Activated CD4-positive, alpha-beta T cell treated with anti-CD3 and anti-CD28 coated beads for 36 hours (primary cell): ENCODE measurements at places on chromosomes 16 and 17. TPM values are rescaled to one million over a fixed set of nuclear protein-coding genes. Genes with fewer than 3 reads are reported as not detected.
A peak's percentile ranks its signal among the peaks of the same experiment; 100 is the strongest.

PRSS22 gene
- not detected for total RNA-seq

KCTD11 gene
- 5.0 TPM for total RNA-seq

B4GALNT2 gene
- total RNA-seq, result not detected

TRPV3 gene
- total RNA-seq, result 0.61 TPM

COTL1 gene
- 353 TPM for total RNA-seq

CLEC10A gene
- total RNA-seq, result not detected

CPHXL gene
- not detected for total RNA-seq

PGS1 gene
- 75.0 TPM for total RNA-seq

KRT40 gene
- not detected for total RNA-seq

SLC52A1 gene
- 0.16 TPM for total RNA-seq

KRT32 gene
- total RNA-seq, result not detected

GRCh38 chr17:30173649-30174048, 57.0 kb downstream of the NSRP1 start:
- no peak overlapping the region for H3K27ac ChIP-seq
- no peaks in the 10 kb centered on the region for H3K27me3 ChIP-seq
- peak; percentile 48 for DNase-seq
- peaks cover 33% of the 10 kb centered on the region for H3K36me3 ChIP-seq

DNA sequence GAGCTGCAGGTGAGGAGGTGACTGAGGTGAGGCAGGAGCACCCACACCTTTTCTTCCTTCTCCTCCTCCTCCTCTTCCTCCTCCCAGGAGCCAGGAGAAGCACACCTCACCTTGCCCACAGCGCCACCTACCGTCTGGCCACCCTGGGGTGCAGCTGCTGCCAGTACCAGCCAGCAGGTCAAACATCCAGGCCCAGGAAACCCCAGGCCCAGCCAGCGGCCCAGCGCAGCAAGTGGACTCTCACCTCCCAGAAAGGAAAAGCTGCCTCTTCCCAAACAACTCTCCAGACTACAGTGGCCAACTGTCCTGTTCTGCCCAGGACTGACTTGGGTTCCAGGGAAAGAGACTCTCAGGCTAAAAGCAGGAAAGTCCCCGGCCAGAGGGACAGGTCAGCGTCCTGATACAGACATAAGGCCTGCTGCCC, 22.7 kb downstream of the PEMT start:
- H3K36me3 ChIP-seq, result no peaks in the 10 kb centered on the region
- no peaks in the 10 kb centered on the region for H3K4me1 ChIP-seq
- no peak overlapping the region for H3K4me3 ChIP-seq
- DNase-seq, result peak; percentile 84

DNA sequence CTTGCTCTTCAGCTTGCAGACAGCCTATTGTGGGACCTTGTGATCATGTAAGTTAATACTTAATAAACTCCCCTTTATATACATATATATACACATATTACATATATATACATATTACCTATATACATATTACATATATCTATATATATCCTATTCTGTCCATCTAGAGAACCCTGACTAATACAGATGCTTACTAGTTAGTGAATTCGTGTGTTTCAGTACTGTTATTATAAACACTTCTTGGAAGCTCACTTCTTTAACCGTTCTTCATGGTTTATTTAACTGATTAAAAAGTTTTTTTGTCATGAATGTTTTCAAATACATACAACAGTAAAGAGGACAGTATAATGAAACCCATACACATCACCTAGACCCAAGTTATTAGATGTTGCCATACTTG, 12.6 kb downstream of the ORC6 start:
- peaks cover 6% of the 10 kb centered on the region for H3K36me3 ChIP-seq
- no peak overlapping the region for H3K4me3 ChIP-seq
- no peaks in the 10 kb centered on the region for H3K27me3 ChIP-seq
- H3K4me1 ChIP-seq, result no peaks in the 10 kb centered on the region
- no peak overlapping the region for H3K27ac ChIP-seq

- peak; percentile 17 for DNase-seq
- peaks cover 82% of the 10 kb centered on the region for H3K36me3 ChIP-seq
- peak overlapping the region; percentile 15 for H3K4me3 ChIP-seq
- H3K27ac ChIP-seq, result peak overlapping the region; percentile 64
These were observed 8.2 kb downstream of the TBX21 start for GRCh38 chr17:47741109-47741792.

- no peak overlapping the region for H3K27ac ChIP-seq
- H3K27me3 ChIP-seq, result peaks cover 18% of the 10 kb centered on the region
- no peaks in the 10 kb centered on the region for H3K36me3 ChIP-seq
These were observed 44.9 kb downstream of the SLC47A1 start for GRCh38 chr17:19578545-19578944.

GRCh38 chr16:31386157-31386984, 6.8 kb upstream of the ITGAD start:
- peaks cover 12% of the 10 kb centered on the region for H3K27me3 ChIP-seq
- no peaks in the 10 kb centered on the region for H3K36me3 ChIP-seq
- no peak overlapping the region for H3K4me3 ChIP-seq
- DNase-seq, result peak; percentile 50
- H3K4me1 ChIP-seq, result peaks cover 25% of the 10 kb centered on the region

DNA sequence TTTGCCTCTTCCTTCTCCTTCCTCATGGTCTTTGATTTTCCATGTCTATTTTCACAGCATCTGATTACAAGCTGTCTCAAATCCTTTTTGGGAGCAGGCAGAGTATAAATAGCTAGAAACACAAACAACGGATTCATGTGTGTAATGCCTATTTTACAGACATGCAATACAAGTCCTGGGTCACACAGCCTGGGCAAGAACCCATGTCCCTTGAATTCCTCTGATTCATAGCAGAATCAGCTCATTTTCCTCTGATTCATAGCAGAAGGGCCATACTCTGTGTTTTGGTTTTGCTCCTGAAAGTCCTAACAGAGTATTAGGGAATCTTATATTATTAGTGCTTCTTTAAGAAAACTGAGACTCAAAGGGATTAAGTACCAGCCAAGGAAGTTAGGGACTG, 71.3 kb downstream of the IRX5 start:
- H3K27ac ChIP-seq, result no peak overlapping the region
- no peak overlapping the region for H3K4me3 ChIP-seq
- H3K27me3 ChIP-seq, result peaks cover 10% of the 10 kb centered on the region
- H3K4me1 ChIP-seq, result no peaks in the 10 kb centered on the region

DNA sequence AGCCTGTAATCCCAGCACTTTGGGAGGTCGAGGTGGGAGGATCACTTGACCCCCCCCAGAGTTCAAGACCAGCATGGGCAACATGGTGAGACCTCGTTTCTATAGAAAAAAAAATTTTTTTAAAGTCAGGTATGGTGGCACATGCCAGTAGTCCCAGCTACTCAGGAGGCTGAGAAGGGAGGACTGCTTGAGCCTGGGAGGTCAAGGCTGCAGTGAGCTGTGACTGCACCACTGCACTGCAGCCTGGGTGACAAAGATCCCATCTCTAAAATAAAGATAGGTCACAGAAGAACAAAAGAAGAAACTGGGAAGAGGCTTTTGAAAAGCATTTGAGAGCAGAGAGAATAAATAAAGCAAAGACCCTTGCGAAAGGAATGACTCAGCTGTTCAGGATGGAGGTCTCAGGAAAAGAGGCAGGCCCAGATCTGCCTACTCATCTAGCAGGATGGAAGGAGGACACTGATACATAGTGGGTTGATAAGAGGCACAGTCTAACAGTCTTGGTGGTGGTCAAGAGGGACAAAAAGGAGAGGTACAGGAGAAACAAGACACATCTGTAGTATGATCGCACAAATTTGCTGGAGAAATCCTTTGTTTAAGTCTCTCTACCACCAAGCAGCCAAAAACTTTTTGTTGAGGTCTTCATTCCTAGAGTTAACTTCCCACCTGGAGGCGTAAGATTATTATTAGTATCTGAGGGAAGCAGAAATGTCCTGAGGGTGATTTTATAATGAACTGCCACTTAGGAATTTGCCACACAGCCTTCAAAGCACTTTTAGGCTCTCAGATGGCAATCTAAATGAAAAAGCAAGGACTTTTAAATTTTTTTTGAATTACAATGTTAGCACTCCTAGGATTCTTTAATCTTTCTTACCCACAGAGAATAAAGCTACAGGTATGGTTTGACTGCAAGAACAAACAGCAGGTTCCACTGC, 17.6 kb downstream of the ZSWIM7 start:
- H3K4me3 ChIP-seq, result no peak overlapping the region
- peaks cover 38% of the 10 kb centered on the region for H3K36me3 ChIP-seq
- H3K27ac ChIP-seq, result peak overlapping the region; percentile 32
- H3K27me3 ChIP-seq, result no peaks in the 10 kb centered on the region
- peaks cover 19% of the 10 kb centered on the region for H3K4me1 ChIP-seq
- DNase-seq, result no peak

DNA sequence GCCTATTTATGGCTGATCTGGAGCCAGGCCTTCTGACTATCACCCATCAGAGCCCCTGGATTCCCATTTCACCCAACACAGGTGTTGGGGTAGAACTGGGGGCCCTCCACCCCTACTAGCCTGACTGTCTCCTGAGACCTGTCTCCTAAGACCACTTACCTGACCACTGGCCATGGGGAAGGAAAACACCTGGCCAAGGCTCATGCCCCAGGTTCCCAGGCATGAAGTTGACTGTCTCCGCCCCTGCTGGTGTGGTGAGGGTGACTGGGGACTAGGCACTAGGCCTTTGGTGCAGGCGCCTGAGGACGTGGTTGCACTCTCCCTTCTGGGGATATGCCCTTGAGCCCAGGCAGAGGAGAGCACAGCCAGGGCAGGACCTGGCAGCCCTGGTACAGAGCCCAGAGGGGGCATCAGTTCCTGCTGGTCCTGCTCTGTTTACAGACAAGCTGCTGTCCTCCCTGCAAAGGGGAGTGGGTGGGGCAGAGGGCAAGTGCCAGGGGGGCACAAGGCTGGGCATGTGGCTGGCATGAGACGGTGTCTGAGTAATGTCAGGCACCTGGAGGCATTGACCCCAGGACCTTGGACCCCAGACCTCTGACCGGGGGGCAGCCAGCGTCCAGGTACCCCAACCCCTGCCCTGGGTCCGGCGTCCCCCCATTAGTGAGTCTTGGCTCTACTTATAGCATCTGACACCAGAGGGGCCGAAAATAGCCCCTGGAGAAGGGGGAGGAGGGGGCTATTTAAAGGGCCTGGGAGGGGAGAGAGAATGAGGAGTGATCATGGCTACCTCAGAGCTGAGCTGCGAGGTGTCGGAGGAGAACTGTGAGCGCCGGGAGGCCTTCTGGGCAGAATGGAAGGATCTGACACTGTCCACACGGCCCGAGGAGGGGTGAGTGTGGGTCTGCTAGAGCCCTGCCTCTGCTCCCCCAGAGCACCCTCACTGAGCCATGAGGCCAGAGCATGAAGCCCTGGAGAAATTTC, at the start of gene TCAP:
TCAP (plus strand) TSS at position 769 of the 981 bp plus-strand sequence; CDS start at position 780, 11 bp downstream.
- DNase-seq, result no peak
- no peak within 1 kb of the TSS for H3K27ac ChIP-seq
- peaks cover 10% of the 10 kb centered on the region for H3K27me3 ChIP-seq

GRCh38 chr17:34218748-34219147, 36.3 kb upstream of the CCL2 start:
- no peaks in the 10 kb centered on the region for H3K4me1 ChIP-seq
- H3K27ac ChIP-seq, result no peak overlapping the region
- H3K36me3 ChIP-seq, result peaks cover 3% of the 10 kb centered on the region

DNA sequence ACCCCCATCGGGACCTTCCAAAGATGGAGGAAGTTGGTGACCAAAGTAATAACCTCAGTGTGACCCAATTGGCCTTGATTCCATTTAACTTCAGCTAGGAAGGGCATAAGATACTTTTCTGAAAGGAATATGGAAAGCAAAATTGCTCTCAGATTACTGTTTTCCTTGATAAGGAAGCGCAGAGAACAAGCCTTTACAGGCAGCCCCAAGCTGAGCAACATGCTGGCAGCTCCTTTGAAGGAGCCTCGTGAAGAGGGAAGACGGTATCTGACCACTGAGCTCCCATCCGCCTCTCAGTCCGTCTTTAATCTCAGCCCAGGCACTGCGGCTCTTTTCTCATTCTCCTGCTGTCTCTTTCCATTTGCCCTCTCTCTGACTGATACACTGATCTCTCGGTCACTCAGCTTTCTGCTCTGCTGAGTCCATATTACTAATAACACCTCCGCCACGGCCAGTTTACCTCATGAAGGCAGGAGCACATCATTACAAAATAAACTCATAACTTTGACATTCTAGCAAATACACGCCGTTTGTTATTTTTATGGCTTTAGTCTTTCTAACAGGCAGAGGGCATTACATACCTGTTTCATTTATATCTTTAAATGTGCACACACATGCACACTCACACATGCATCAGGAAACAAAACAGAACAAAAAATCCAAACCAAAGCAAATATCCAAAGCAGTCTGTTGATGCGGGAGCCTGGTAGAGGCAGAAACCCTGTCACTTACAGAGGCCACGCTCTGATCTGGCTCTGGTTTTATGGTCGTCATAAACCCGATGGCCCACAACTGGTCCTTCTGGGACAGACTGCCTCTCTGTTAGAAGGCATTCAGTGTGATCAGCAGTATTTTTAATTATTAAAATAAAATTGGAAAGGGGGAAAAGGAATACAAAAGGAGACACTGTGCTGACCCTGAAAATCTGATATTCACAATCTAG, 183.2 kb downstream of the AATF start:
- no peaks in the 10 kb centered on the region for H3K27me3 ChIP-seq
- no peaks in the 10 kb centered on the region for H3K4me1 ChIP-seq
- DNase-seq, result no peak
- H3K4me3 ChIP-seq, result no peak overlapping the region
- H3K36me3 ChIP-seq, result peaks cover 15% of the 10 kb centered on the region

DNA sequence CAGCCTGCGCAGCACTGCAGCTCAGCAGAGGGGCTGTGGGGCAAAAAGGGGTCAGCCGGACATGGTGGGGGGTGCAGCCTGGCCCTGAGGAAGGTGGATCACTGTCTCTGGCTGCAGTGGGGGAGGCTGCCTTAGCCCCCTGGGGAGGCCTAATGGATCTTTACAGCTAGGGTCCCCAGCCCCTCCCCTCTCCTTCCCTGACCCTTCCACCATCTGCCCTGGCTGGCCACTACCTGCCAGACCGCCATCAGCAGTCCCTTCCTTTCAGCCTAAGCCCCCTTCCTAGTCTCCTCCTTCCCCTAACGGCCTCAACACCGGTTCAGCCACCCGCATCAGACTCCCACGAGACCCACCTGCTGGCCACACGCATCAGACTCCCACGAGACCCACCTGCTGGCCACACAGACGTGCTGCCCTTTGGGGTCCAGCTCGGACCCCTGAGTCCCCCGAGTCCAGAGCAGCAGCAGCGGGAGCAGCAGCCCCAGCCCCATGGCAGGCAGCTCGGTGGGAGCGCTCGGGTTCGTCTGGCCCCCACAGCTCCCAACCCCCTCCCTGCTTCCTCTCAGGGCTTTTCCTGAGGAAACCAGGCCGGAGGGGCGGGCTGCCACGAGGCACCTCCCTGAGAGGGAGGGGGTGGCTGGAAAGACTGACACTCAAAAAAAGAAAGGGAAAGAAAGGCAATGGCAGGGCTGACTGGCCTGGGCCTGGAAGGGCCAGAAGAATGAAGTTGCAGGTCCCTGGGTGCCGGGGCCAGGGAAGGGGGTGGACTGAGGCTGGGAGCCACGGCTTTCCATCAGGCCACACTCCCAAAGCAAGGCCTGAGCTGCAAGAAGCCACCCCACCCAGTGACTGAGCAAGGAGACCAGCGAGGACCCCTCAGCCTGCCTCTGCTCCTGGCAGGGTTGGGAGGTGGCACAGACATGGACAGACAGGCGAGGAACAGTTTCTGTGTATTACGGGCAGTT, at the start of gene SCARF1:
SCARF1 (minus strand) TSS at position 526 of the 965 bp plus-strand sequence; CDS start at position 491, 35 bp downstream.
- H3K4me1 ChIP-seq, result peaks cover 24% of the 10 kb centered on the region
- H3K27ac ChIP-seq, result no peak within 1 kb of the TSS
- no peaks in the 10 kb centered on the region for H3K27me3 ChIP-seq

GRCh38 chr17:78179372-78179771, 7.5 kb downstream of the TK1 start:
- H3K4me3 ChIP-seq, result no peak overlapping the region
- H3K27ac ChIP-seq, result no peak overlapping the region
- peaks cover 25% of the 10 kb centered on the region for H3K4me1 ChIP-seq
- DNase-seq, result no peak
- H3K36me3 ChIP-seq, result peaks cover 58% of the 10 kb centered on the region
- no peaks in the 10 kb centered on the region for H3K27me3 ChIP-seq
